Parietal lobe (tissue), 2 donors: ENCODE measurements at places on chromosomes 2 and 18. TPM values are rescaled to one million over a fixed set of nuclear protein-coding genes. Genes with fewer than 3 reads are reported as not detected.

Gene APCDD1
- 18.8 TPM for total RNA-seq

Gene SLC4A1AP
- 36.6 TPM for total RNA-seq

Gene UGT1A8
- not detected for total RNA-seq

Gene NDC80
- 8.8 TPM for total RNA-seq

Gene STRN
- total RNA-seq, result 38.5 TPM

Gene SERPINB3
- total RNA-seq, result not detected

Gene CCDC102B
- 20.0 TPM for total RNA-seq

Gene TCF7L1
- total RNA-seq, result 3.4 TPM

Gene ACTG2
- not detected for total RNA-seq

Gene MROH2A
- not detected for total RNA-seq

Gene RDH14
- total RNA-seq, result 21.9 TPM

Gene MAP3K2
- 58.8 TPM for total RNA-seq

Gene CCDC141
- total RNA-seq, result 3.4 TPM

Gene VSNL1
- 19.7 TPM for total RNA-seq

Gene DSC3
- total RNA-seq, result 0.31 TPM

Gene TCF4
- 1,475 TPM for total RNA-seq

Gene MGAT4A
- 36.0 TPM for total RNA-seq

Gene SERPINB13
- not detected for total RNA-seq

Gene GULP1
- total RNA-seq, result 54.1 TPM

Gene UGT1A3
- total RNA-seq, result not detected

Gene BUB1
- total RNA-seq, result 16.6 TPM

Gene ERBB4
- 151 TPM for total RNA-seq

Gene KRTCAP3
- total RNA-seq, result not detected

Gene CBLN2
- 43.8 TPM for total RNA-seq

Gene ABCB11
- 1.6 TPM for total RNA-seq

Gene LINC00305
- not detected for total RNA-seq

Gene TMEM214
- 15.7 TPM for total RNA-seq

Gene EGR4
- total RNA-seq, result not detected

Gene SRBD1
- 42.3 TPM for total RNA-seq

Gene GLI2
- total RNA-seq, result 6.3 TPM

Gene RNU2-63P
- not detected for total RNA-seq

Gene TMEM247
- total RNA-seq, result not detected

Gene RAMP1
- 2.2 TPM for total RNA-seq

Gene PLGLB2
- 5.9 TPM for total RNA-seq

Gene LIMS4
- total RNA-seq, result 0.94 TPM

Gene STPG4
- 1.9 TPM for total RNA-seq

Gene PROKR1
- 2.8 TPM for total RNA-seq

Gene MFF
- total RNA-seq, result 186 TPM

Gene LAMA3
- 6.6 TPM for total RNA-seq

Gene SATB2
- total RNA-seq, result 826 TPM

Gene SNED1
- total RNA-seq, result 5.6 TPM

Gene MOCOS
- total RNA-seq, result 0.31 TPM

Gene GEN1
- 16.6 TPM for total RNA-seq

Gene ACADL
- total RNA-seq, result 11.0 TPM

Gene FEZ2
- total RNA-seq, result 73.9 TPM

Gene NYAP2
- 21.9 TPM for total RNA-seq

Gene PRSS56
- total RNA-seq, result not detected

Gene SMAD4
- 128 TPM for total RNA-seq

Gene GAREM2
- total RNA-seq, result 11.9 TPM

Gene CLEC4F
- total RNA-seq, result not detected

Gene MDH1
- total RNA-seq, result 170 TPM

Gene ANKRD30B
- total RNA-seq, result 2.2 TPM

Gene CCT4
- total RNA-seq, result 132 TPM
